ENCODE measurements at places on chromosomes 2 and 18. TPM values are rescaled to one million over a fixed set of nuclear protein-coding genes. Genes with fewer than 3 reads are reported as not detected.

The CHRNA1 gene
- 0.13 TPM for total RNA-seq

The TET3 gene
- 2.4 TPM for total RNA-seq

The DYNC1I2 gene
- 135 TPM for total RNA-seq

The ZDBF2 gene
- total RNA-seq: 10.9 TPM

The TRIM43 gene
- not detected for total RNA-seq

The SGO2 gene
- total RNA-seq: 6.0 TPM

The RPE gene
- 55.1 TPM for total RNA-seq

The GALNT5 gene
- 28.8 TPM for total RNA-seq

The ST6GAL2 gene
- total RNA-seq: not detected

The SLC16A14 gene
- 6.2 TPM for total RNA-seq

The HDAC4 gene
- total RNA-seq: 9.8 TPM

The CTAGE1 gene
- total RNA-seq: 0.12 TPM

The KCNS3 gene
- 0.66 TPM for total RNA-seq

The IL36A gene
- total RNA-seq: not detected

The FECH gene
- total RNA-seq: 34.7 TPM

The CFAP53 gene
- total RNA-seq: 0.37 TPM

The ZNF892 gene
- total RNA-seq: 3.0 TPM

The LBX2 gene
- 1.6 TPM for total RNA-seq

The AAMP gene
- total RNA-seq: 138 TPM

The EVA1A gene
- total RNA-seq: 29.3 TPM

The KCNJ3 gene
- not detected for total RNA-seq

The GLB1L gene
- total RNA-seq: 15.3 TPM

The MSH6 gene
- total RNA-seq: 44.8 TPM

The APLF gene
- total RNA-seq: 3.6 TPM

The DES gene
- 0.62 TPM for total RNA-seq

The RBM44 gene
- total RNA-seq: 0.56 TPM

The LAMA1 gene
- 0.92 TPM for total RNA-seq

The CYP27A1 gene
- total RNA-seq: 18.1 TPM

The BCL11A gene
- total RNA-seq: under 0.01 TPM

The CDH7 gene
- not detected for total RNA-seq

The CCL20 gene
- not detected for total RNA-seq

The PSTPIP2 gene
- total RNA-seq: 2.7 TPM

The SLC39A6 gene
- 101 TPM for total RNA-seq

The VAMP5 gene
- 71.1 TPM for total RNA-seq

The CREG2 gene
- total RNA-seq: 0.37 TPM

The POTEI gene
- total RNA-seq: not detected

The GPR35 gene
- total RNA-seq: 0.19 TPM

The SKOR2 gene
- total RNA-seq: not detected

The ABCB11 gene
- total RNA-seq: not detected

The ADAM23 gene
- 7.7 TPM for total RNA-seq

The IL1A gene
- total RNA-seq: 0.13 TPM

The SERPINB7 gene
- not detected for total RNA-seq

The MARCHF4 gene
- 2.1 TPM for total RNA-seq

The MC2R gene
- total RNA-seq: not detected

The CDH20 gene
- total RNA-seq: not detected

The CNGA3 gene
- 0.13 TPM for total RNA-seq

Measured in aortic smooth muscle cell (primary cell).